ENCODE measurements at places on chromosomes 2 and 18.

DNA sequence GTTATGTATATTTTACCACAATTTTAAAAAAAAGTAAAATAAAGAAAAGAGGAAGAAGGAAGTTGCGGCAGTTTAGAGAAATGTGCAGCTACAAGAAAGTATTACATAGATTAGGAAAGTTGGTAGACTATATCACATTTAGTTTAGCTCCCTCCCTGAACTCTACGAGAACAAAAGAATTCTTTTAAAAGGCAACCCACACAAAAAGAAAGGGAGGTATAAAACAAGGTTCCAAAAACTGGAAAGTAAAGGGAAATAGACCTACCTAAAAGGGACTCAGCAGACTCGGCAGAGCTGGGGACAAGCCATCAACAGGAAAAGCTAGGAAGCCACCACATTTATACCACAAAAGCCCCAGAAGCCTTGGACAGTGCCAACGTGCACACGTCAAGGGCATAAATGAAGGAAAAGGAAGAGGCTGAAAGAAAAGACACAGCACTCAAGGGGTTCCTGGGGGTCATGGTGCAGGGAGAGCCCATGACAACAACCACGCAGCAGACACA, 9.1 kb downstream of the TMEM127 start:
- DNase-seq = no peak

- DNase-seq = no peak
Measured at GRCh38 chr2:42386682-42387081, 25.7 kb upstream of the COX7A2L start.

GRCh38 chr18:64011513-64011912, 41.6 kb downstream of the SERPINB8 start:
- DNase-seq = no peak

GRCh38 chr2:235836491-235836911, 331.7 kb downstream of the GBX2 start:
- no peak for DNase-seq

- no peak for DNase-seq
Measured at GRCh38 chr2:47422560-47422959, 19.6 kb downstream of the MSH2 start.

- no peak for DNase-seq
Measured at GRCh38 chr2:109254174-109254904, 125.3 kb downstream of the SH3RF3 start.

DNA sequence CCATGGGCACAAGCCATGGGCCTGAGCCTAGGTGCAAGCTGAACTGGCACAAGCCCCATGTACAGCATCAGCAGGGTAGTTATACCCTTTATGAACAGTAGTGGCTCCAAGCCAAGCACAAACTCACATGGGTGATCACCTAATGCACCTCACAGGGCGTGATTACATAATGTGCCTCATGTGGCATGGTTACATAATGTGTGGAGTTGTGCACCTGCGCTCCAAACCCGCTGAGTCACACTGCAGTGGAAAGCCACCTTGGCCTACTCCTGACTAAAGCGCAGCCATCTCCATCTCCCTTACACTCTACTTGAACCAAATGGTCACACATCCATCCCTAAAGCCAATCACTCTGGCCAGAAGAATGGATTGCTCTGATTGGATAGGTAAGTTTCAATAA, 279.7 kb downstream of the MBD2 start:
- DNase-seq = no peak

All from activated naive CD4-positive, alpha-beta T cell (primary cell).